ENCODE measurements at places on chromosomes 2 and 18.
A peak's percentile ranks its signal among the peaks of the same experiment; 100 is the strongest.

GRCh38 chr18:53715243-53715853 is 509.1 kb downstream of the MBD2 start:
- DNase-seq = no peak

DNA sequence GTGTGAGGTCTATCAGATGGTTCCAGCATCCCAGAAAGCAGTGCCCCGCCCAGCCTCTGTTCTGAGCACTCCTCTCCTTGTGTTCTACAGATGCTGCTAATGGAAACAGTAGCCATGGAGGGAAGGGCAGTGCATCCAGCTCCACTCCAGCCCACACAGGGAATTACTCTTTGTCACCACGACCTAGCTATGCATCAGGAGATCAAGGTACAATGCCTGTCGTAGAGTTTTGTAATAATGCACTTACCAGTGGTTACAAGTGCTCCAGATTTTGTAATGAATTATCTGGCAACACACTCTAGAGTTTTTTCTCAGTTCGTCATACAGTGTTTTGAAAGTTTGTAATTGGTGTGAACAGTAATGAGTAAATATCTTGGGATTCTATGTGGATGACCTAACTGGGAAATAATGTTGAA is 161.1 kb downstream of the ESCO1 start:
- DNase-seq = no peak

DNA sequence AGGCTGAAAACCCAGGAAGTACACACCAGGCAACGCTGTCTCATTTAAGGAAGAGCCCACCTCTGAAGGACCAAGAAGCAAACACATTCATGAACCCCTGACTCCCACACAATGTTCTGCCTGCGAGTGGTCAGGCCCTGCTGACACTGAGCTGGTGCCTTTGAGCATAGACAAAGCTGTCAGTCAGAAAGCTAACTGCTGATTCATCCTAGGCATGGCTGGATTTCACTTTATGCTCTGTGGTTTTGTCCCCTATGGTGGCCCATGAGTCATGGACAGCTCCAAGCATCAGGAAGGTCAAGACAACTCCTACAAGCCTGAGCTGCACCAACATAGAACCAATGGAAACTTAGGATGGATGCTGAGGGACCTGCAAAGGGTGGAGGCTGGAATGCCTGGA is 78.9 kb downstream of the UXS1 start:
- no peak for DNase-seq

- DNase-seq = no peak
These were observed 13.1 kb downstream of the CFLAR start for GRCh38 chr2:201128933-201129505.

GRCh38 chr2:38526195-38526594 is 76.5 kb downstream of the HNRNPLL start:
- no peak for DNase-seq

DNA sequence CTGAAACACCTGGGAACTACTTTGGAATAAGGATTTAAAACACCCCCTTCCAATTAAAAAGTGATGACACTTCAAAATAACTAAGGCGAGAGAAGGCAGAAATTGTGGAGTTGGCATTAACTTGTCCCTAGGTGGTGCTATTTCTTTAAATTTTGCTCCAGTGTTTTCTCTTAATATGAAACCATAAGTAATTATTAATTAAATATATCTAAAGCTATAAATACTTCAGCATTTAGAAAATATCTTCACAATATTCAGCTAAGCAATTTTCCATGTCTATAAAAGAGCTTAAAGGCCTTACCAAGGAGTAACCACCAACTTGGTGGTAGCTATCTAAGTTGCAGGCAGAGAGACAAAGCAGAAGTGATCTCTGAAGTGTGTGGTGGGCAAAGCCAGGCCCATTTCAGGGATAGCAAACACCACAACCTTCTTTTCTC is 186.8 kb upstream of the PGAP1 start:
- DNase-seq = no peak

DNA sequence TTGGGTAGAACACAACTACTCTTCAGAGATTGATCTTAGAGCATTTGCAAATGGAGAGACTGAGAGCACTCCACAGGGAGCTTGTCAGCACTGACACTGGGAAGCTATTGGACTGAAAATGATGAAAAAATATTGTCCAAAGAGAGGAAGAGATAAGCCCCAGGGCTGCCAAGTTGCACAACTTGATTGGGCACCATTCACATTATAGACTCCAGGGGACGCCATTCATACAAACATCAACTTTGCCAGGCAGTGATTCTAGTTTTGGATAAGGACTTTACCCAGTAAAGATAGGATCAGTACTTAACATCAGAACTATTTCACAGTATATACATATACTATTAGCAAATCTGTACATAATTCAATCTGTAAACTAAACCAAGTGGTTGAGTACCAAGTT is 79.6 kb upstream of the MYCN start:
- no peak for DNase-seq

- DNase-seq = no peak
These were observed 74.5 kb downstream of the PIEZO2 start for GRCh38 chr18:11074889-11075288.

DNA sequence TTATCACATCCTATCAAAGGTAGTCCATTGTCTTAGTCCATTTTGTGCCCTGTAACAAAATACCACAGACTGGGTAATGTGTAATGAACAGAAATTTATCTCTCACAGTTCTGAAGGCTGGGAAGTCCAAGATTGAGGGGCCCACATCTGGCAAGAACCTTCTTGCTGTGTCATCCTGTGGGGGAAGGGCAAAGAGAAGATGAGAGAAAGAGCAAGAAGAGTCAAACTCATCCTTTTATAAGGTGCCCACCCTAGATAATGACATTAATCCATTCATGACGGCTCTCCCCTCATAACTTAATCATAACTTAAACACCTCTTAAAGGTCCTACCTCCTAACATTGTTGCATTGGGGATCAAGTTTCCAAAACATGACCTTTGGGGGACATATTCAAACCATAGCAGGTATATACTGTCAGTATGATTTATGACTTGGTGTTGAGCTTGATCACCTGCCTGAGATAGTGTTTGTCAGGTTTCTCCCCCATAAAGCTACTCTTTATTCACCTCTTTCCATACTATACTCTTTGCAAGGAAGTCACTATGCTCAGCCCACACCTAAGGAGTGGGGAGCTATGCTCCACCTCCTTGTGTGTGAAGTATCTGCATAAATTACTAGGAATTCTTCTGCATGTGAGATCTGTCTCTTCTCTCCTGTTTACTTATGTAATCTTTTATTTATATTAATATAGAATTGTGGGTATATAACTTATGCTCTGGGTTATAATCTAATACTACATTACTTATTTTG is 5.2 kb upstream of the MAP3K2 start:
- DNase-seq = no peak

GRCh38 chr18:69778680-69779079 is 169.0 kb downstream of the CD226 start:
- no peak for DNase-seq

DNA sequence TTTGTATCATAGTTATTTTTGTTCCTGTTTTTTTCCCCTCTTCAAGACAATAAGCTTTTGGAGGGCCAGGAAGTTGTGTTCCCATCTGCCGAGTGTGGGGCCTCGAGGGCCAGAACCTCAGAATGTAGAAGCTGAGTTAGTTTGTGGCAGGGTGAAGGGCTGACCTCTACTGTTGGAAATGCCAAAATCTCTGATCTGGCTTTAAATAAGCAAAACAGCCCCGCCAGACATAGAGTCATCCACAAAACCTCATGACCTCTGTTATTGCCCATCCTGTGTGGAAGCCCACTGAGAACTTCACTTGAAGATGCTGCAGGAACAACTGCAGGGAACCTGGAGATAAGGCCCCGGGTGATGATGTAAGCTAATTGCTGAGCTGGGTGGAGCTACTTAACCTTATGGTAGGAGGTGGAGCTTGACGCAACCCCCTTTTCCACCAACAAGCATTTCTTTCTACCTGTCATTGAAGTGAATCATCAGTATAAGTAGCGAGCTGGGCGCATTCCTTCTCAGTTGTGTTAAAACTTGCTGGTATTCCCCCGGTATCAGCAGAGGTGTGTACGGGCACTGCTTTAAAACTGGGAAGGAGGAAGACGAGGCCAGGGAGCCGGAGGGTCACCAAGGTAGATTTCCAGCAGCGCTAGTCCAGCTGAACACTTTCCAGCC is 177.2 kb downstream of the NEDD4L start:
- DNase-seq = peak; percentile 84

DNA sequence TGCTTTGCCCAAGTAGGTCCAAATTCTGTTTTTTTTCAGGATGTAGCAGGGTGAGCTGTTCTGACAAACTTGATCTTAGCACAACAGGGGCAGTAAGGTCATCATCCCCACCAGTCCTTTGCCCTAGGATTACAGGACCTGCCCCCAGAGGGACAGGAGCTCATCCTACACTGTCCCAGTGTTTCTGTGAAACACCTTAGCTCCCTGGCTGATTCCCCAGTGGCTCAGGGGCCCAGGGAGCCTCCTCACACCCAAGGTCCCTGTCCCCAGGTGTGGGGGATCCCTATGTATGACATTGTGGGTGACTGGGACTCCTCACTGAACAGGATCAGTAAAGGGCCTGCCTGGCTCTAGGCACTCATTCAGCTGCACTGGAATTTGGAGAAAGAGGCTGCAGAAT is 191.2 kb downstream of the ANKRD30B start:
- no peak for DNase-seq

DNA sequence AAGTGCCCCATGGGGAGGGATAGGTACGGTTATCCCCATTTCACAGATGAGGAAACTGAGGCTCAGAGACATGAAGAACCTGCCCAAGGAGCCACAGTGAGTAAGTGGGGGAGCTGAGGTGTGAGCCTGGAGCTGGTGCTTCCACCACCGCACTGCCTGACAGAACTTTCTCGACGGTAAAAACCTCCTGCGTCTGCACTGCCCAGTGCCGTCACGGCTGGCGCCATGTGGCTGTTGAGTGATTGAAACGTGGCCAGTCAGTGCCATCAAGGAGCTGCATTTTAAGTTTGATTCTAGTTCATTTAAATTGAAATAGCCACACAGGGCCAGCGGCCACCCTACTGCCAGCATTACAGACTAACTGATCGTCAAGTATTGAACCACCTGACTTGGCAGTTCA is 217.1 kb downstream of the AGAP1 start:
- no peak for DNase-seq

DNA sequence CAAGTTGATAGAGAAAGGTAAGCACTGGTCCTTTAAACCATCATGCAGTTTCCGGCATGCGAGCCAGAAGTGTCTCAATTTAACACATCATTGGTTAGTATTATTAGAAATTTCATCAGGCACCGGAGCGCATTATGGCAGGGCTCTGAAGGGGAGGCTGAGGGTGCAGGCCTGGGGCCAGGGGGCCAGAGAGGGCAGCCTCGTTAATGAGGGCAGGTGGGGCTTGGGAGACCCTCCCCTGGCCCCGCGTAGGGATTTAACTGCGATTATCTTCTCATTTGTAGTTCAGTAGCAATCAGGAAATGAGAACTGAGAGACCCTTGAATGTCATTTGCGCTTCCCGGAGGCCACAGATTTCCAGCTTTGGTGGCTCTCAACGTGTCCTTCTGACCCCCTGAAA is 246.4 kb downstream of the KLHL29 start:
- DNase-seq = no peak

- no peak for DNase-seq
These were observed 121.8 kb downstream of the SLC4A10 start for GRCh38 chr2:161745866-161746614.

DNA sequence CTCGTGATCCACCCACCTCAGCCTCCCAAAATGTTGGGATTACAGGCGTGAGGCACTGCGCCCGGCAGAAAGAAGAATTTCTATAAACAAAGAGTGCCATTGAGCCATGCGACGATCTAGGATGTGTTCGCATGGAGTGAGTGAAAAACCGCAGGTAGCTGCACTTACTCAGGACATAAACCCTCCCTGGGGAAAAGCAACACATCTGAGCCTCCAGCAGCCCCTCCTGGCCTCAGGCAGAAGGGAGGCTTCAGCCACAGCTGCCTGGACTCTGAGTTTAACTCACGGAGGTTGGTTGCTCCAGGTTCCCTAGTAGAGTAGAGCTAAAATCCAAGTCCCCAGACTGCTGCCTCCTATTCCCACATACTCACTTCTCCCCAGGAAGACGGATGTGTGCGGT is 11.3 kb upstream of the STK25 start:
- no peak for DNase-seq

DNA sequence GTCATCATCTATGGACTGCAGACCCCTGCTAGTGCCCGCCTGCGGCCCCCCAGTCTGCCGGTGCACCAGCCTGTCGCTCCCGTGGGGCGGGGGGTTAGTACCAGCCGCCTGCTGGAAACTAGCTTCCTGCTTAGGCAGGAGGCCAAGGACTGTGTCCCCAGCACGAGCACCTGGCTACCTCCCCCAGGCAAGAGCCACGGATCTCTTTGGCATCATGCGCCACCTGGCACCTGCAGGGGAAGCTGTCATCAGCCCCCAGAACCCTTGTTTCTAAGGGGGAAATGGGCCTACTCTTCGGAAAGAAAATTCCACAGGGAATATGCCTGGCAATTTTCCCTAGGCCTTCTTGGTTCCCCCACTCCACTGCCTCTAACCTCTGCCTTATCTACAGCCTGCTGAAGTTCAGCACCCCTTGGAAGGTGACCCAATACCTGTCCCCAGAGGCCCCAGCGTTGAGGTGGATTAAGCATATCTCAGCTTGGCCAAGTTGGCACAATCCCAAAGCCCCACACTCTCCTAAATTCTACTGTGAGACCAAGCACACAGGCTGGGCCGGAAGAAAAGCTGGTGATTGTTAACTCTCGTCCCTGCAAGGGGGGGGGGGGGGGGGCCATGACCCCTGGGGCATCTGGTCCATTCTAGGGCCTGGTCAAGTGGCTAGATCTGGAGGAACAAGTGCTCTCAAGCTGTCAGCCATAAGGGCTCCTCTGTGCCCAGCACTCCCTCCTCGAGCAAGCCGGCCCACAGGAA is 62.0 kb upstream of the POMC start:
- DNase-seq = no peak

DNA sequence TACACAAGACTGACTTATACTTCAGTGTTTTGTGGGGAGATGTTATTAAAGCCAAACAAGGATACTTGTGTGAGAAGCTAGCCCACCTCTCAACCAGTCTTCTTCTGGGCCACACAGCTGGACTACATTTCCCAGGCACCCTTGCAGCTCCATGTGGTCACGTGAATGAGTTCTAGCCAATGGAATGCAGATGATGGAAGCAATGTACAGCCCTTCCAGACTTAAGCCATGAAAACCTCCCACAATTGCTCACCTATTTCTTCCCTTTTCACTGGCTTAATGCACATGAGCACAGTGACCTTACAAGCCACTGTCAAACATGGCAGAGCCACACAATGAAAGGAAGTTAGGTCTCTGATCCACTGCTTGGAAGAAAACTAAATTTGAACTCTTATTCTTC is 20.4 kb upstream of the FEZ2 start:
- no peak for DNase-seq

GRCh38 chr2:168357797-168358472 is 98.1 kb upstream of the CERS6 start:
- no peak for DNase-seq

DNA sequence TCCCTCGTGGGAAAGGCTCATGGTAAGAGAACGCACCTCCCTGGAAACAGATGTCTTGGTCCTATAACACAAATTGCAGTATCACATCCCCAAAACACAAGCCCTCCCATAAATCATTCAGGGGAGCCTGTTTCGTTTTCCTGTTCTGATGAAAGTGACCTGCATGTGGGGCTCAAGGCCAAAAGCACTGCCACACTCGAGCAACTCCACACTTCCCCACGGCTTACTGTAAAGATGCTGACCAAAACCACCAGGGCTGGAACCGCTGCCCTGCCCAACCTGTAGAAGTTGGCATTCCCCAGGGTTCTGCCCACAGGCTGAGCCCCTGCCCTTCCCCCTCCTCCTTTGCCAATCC is 139.7 kb downstream of the BCL11A start:
- DNase-seq = no peak
